ENCODE measurements at places on chromosomes 12 and 14.

- no peak for DNase-seq
Observed at GRCh38 chr14:77372304-77372841, 4.5 kb downstream of the TMED8 start.

- DNase-seq, result no peak
Observed at GRCh38 chr12:89451841-89452251, 72.8 kb downstream of the GALNT4 start.

DNA sequence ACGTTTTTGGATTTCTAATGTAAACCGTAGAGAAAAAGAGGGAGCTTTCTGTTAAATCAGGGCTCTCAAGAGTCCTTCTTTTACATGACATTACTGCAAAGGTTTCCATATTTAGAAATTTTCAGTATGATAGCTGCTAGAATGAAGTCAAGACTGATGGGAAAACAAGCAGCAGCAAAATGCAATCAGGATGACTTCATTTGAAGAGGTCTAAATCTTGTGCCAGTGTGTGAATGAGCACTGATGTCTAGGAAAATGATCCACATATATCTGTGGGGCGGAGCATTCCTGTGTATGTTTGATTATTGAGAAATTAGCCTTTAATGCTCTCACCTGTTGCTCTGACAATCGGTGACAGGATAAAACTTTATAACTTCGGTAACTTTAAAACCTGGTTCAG lies 73.6 kb downstream of the GRIP1 start:
- DNase-seq, result no peak

GRCh38 chr12:85741046-85741445 lies 95.2 kb downstream of the RASSF9 start:
- DNase-seq, result no peak

DNA sequence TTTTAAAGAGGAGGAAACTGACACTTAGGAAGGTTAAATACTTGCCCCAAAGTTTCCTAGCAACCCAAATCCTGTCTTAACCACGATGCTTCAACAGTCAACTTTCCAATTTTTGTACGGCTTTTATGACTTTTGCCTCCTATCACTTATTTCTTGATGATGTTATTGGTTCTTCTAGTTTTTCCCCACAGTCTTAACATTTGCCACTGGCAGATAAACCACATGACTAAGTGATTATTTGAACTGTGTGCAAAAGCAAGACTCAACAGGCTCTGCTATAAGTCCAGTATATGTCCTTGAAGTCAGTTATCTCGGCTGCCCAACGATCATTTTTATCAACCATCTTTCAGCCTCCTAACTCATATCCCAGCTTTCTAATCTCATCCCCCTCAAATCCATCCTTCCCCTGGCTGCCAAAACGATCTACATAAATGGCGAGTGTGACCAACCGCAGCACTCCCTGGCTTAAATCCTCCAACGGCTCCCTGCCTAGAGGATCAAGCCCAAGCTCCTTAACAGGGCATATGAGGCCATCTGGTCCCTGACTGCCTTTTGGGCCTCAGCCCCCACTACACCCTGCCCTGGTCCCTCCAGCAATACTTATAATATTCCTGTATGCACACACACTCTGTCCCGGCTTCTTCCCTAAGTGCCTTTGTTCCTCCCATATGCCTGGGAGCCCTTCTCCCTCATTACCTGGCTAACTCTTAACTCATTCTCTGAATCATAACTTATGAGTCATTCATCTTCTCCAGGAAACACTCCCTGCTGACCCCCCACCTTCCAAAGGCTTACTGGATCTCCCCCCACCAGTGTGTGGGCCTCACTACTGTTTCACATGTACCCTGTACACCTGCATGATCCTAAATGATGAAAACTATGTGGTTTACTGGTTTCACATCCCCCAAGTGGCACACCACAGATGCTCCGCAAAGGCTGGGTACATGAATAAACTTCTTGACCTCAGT lies 8.8 kb downstream of the VPS37B start:
- no peak for DNase-seq

Measured in NCI-H510A treated with DMSO at 0.1 percent for 48 hours (cell line).